Stimulated activated CD8-positive, alpha-beta memory T cell treated with anti-CD3 and anti-CD28 coated beads, Interleukin-7, amount 100 ng/mL, for 48 hours (primary cell): ENCODE measurements at places on chromosomes 13 and 19.

DNA sequence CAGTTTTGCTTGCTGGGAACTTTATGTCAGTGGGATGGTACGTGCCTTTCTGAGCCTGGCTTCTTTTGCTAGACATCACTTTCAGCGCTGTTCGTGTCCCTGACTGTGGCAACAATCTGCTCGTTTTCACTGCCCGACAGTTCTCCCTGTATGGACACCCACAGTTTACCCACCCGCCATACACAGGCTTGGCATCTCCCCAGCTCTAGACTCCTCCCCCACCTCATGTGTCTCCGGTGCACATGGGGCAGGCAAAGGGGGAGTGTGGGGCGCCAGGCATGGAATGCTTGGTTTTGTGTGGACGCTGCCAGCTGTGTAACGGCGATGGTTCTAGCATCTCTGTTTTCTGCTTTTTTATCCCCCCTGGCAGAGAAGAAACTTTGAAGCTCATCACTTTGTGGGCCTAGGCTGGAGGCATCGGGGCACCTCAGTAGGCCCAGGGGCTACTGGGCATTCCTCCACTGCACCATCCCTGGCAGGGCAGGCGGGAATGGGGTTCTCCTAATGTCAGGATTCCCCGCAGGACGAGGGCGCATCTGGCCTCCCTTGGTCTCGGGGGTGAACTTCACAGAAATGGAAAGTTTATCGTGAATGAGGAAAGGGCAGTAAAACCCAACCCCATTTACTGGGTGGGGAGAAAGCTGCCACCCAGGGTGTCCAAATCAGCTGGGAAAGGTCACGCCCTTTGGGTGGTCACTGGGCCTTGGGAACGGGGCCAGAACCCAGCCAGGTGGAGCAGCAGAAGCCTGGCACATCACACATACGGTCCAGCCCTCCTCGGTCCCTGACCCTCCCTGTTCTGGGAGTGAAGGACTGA, 60.8 kb downstream of the CEBPG start:
- no peak for DNase-seq

- DNase-seq, result no peak
These were observed 1.1 kb upstream of the PPP1R12C start for GRCh38 chr19:55118401-55118991.

GRCh38 chr13:30119476-30119875, 187.9 kb downstream of the KATNAL1 start:
- DNase-seq, result no peak

GRCh38 chr13:46751811-46752635, 44.9 kb downstream of the ESD start:
- peak; percentile 37 for DNase-seq

DNA sequence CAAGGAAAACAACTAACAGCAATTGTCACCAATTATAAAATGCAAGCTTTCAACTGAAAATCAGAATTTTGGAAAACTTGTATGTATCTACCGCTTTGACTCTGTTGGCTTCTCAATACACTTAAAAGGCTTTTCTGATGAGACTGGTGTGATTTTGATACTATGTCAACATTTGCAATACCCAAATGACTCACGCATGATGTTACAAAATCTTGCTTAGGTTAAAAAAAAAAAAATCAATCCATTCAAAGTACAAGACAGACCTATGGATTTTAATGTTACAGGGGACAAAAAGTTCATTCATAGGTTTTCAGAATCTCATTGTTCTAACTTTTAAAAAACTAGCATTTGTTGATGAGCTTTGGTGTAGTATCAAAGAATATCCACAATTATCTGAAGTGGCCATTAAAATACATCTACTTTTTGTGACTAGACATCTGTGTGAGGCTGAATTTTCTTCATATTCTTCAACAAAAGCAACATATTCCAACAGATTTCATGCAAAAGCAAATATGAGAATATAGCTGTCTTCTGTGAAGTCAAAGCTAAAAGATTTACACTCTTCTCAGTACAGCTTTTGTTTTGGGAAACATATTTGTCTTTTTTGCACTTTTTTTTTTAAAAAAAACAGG, 10.7 kb downstream of the ELF1 start:
- DNase-seq, result no peak

DNA sequence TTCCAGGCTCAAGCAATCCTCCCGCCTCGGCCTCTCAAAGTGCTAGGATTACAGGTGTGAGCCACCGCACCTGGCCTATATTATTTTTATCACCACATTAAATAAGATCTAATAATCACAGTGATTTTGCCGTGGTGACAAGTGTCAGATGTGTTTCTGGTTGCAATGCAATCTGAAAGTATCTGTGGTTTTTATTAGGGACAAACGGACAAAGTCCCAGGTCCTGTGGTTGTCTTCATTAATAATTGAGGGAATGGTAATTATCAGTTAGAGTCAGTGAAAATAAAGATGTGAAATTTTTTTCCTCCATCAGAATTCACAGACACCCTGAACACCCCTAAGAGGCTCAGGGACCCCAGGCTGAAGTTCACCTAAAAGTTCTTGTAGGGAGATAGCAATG, 1.3 kb upstream of the TICAM1 start:
- no peak for DNase-seq

GRCh38 chr13:49444524-49445395, 686 bp downstream of the SETDB2 start:
- no peak for DNase-seq

GRCh38 chr13:57424379-57424778, 207.2 kb upstream of the PCDH17 start:
- DNase-seq, result no peak

GRCh38 chr19:11881151-11881800, 6.3 kb upstream of the ZNF69 start:
- peak; percentile 33 for DNase-seq

- DNase-seq, result no peak
These were observed 64.8 kb upstream of the DOCK9 start for GRCh38 chr13:99042521-99043250.

DNA sequence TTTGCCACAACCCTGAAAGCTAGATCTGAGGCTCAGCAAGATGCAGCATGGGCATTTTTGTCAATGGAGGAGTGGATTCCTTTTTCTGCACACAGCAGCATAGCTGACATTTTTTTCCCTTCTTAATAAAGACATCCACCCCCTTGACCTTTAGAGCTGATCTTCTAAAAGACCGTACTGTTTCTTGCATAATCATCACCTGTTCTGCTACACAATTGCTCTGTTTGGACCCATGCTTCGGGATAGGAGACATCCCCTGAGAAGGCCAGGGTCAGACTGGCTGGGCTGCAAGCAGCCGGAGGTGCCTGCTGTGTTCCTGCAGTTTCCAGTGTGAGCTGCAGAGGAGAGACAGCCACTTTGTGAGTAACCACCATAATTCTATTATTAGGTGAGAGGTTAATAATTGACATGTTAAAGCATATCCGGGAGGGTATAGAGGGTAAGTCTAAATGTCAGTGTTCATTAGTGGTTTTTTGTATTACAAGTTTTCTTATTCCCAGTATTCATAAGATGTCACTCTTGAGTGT, 108.5 kb upstream of the C1QTNF9B start:
- DNase-seq, result no peak

DNA sequence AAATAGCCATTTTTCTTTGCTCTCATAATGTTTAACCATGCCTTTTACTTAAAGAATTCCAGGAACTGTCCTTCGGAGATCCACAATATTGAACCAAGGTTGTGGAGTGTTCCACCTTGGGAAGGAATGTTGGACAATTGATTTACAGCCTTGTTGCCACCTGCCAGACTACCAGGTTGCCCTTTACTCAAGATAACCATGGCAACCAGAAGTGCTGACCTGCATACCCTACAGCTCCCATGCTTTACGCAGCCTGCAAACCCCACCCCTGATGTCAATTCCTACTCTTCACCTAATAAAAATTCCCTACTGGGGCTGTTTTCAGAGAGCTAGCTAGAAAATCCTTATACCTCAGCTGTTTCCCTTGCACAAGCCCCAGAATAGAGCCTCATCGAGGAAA, 151.0 kb upstream of the RXFP2 start:
- DNase-seq, result no peak

- DNase-seq, result no peak
These were observed 572.5 kb downstream of the OLFM4 start for GRCh38 chr13:53601113-53601512.

DNA sequence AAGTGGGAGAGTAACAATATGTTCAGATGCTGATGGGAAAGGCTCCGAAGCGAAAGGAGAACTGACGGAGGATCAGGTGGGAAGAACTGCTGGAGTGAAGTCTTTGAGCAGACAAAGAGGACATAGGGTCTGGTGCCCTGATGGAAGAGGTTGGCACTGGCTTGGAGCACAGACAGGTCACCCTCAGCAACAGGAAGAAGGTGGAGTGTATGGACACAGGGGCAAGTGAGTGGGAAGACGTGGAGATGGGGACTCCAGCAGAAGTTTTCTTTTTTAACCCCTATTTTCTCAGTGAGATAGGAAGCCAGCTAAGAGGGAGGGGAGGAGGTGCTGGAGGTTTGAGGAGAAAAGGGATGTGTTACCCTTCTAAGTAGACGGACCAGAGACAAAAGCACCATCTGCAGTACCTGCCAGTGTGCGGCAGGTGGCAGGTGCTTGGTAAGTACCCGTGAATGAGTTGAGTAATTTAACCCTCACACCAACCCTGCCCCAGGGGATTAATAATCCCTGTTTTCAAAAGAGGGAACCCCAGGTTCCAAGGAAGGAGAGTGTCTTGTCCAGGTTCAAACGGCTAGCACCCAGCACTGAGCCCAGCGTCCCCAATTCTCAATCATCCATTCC, 11.2 kb downstream of the HAS1 start:
- DNase-seq, result no peak

DNA sequence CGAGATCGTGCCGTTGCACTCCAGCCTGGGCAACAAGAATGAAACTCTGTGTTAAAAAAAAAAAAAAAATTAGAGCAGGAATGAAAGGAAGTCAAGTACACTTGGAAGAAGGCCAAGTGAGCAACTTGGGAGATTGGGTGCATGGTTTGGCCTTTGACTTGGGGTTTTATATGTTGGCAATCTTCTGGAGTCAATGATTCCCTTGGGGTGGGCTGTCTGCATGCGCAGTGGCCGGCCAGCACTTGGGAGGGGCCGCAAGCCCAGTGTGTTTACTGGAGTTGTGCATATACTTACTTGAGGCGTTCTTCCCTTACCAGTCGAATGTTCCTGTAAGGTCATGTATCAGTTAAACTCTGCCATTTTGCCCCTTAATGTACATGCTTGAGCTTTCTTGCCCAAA, 103.9 kb downstream of the FAM216B start:
- no peak for DNase-seq

DNA sequence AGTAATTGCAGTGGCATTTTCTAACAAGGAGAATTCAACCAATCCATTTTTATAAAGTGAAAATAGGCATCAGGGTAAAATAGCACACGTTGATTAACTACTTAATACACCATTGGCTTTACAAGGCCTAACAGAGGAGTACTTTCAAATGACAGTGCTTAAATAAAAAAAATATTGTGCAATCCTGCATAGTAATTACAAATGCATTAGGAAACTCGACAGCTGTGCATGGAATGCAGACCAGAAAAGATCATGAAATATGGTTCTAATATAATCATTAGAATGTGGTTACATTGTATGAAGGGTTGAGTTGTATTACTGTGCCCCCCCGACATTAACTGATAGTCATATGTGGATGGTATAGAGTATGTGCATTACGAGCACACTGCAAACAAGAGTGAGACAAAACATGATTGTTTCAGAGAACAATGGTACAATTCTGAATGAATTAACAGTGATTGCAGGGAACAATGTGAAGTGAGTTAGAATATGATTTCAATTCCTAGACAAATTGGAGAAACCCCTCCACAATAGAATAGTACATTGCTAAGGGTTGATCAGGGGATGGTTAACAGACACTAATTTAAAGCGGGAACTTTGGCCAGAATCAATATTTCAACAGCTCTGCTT, 270.6 kb downstream of the GPC5 start:
- no peak for DNase-seq

GRCh38 chr19:18160971-18161635, 8.1 kb downstream of the PIK3R2 start:
- DNase-seq, result peak; percentile 69

DNA sequence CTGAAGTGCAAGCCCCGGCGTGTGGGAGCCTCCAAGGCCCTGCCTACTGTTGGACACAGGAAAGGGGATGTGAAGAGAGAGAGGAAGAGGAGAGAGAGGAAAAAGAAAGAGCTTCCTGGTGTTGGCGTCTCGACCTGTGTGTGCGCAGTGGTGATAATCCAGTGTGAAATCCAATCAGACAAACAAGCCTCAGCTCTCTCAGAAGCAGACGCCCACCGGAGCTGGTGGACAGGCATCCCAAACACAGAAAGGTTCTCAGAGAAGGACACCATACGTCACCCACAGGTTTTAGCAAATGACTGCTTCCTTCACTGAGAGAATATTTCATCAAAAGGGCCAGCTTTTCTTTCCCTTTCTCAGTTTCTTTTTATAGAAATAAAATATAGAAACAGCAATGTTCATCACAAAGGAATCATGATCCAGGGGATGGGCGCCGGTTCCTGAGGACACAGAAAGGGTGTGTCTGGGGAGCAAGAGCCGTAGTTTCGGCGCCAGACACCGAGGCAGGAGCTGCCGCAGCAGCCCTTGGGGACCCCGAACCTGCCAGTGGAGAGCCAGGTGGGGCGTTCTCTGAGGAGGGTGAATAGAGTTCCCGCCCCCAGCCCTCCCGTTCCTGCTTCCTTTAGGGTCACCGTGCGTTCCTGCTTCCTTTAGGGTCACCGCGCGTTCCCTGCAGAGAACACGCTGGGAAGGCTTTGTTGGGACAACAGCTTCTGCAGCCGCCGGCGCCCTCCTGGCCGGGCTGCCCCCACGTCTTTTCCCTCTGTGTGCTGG, 145.8 kb upstream of the SOX1 start:
- no peak for DNase-seq

DNA sequence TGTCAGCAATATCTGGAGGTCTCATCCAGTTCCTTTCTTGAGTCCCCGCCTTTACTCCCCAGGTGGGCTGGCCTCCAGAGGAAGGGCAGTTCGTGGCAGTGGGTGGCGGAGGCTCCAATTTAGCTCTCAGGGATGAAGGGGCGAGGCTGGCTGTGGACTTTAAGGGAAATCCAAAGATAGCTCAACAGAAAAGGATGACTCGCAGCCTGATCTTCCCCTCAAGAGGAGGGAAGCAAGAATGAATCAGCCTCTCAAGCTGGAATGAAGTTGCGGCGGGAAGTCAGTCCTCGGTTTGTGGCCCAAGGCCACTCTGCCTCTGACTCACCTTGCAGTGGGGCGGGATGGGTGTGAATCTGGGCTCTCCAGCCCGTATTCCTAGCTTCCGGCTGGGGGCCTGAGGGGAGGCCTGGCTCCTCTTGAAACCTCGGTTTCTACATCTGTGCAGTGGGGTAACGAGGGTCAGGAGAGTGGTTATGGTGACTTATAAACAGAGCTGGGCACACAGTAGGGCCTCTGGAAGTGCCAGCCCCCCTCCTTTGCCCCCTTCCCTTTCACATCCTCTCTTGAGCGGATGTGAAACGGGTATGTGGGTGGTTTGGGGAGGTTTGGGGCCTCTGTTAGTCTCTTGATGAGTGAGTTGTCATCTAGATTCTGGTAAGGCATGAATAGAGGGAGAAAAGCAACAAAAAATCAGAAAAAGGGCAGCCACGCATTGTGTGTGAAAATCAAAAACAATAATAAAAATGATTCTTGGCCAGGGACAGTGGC, 10.5 kb upstream of the SMG9 start:
- peak; percentile 90 for DNase-seq

- DNase-seq, result no peak
These were observed 24.0 kb downstream of the ALG5 start for GRCh38 chr13:36975172-36975571.

- DNase-seq, result no peak
These were observed 545.8 kb downstream of the LIG4 start for GRCh38 chr13:107669391-107669993.
